Activated naive CD4-positive, alpha-beta T cell treated with anti-CD3 and anti-CD28 coated beads for 36 hours (primary cell): ENCODE measurements at places on chromosomes 16 and 17.

DNA sequence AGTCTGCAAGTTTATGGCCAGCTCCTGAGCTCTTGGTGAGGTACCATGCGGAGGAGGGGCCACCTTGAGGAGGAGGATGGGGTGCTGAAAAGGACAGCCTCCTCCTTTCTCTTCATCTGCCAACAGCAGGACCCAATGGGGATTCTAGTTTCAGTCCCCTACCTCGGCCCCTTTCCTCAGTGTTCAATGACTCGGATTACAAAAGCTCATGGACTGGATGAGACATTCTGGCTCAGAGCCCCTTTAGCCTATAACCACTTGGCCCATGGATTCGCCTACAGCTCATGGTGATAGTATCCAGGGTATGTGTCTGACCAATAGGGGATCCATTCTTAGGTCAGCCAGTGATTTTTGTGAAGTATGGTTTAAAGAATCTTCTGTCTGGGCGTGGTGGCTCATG, 8.5 kb upstream of the PIK3R6 start:
- no peak for DNase-seq

DNA sequence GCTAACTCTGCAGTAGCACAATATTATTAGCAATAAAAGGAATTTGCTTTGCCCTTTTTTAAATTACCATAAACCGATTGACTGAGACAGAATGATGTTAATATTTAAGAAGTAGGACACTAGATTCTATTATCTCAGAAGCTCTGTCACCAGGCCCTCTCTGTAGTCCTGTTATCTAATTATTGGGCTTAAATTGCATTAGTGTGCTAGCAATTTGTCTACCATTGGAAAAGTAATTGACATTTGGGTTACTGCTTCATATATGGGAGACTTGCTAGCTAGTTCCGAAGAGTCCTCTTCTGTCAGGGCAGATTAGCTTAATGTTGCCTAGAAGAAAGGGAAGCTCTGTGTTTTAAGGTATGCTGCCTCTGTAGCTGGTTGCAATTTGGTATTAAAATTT, 1107.3 kb upstream of the EEF2KMT start:
- no peak for DNase-seq

- no peak for DNase-seq
Measured at GRCh38 chr17:52025236-52025635, 133.3 kb downstream of the CA10 start.

DNA sequence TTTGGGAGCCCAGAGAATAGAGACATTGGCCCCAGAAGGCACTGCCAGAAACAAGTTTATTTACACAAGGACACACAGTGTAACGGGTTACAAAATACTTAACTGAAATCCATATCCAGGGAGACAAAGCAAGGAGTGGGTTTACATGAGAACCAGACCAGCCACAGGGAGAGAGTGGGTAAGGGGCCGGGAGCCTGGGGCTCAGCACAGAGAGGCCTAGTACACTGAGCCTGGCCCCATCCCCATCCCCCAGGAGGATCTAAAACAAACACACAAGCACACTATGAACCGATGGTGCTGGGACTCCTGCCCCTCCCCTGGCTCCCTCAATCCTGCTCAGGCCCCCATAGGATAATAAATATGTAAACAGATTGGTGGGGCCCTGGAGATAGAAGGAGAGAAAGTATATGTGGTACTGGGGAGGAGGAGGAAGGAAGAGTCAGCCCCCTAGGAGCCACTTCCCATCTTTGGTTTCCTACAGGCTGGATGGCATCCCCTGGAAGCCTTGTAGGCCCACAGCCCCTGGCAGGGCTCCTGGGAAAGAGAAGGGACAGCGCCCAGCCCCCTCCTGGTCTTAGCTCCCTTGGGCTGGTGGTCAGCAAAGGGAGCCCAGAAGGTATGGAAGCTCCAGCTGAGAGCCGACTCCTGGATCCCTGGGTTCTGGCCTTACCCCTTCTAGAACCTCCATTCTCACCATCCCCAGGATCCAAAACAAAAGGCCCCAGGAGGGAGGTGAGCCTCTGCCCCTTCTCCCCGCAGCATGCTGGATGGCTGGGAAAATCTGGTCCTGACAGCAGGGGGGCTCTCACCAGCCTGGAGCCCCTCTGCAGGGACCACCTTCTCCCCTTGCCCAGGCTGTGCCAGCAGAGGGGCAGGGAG, 6.4 kb downstream of the G6PC3 start:
- DNase-seq = no peak

DNA sequence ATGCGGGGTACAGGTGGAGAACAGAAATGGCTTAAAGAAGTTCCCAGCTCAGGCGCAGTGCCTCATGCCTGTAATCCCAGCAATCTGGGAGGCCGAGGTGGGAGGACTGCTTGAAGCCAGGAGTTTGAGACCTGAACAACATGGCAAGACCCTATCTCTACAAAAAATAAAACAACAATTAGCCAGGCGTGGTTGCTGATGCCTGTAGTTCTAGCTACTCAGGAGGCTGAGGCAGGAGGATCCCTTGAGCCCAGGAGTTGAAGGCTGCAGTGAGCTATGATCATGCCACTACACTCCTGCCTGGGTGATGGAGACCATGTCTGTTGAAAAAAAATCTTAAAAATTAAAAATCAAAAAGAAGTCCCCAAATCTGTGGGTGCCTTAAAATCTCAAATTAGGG, 228.3 kb upstream of the WSB1 start:
- no peak for DNase-seq

GRCh38 chr17:14197057-14197456, 39.6 kb downstream of the CDRT15 start:
- peak; percentile 49 for DNase-seq

DNA sequence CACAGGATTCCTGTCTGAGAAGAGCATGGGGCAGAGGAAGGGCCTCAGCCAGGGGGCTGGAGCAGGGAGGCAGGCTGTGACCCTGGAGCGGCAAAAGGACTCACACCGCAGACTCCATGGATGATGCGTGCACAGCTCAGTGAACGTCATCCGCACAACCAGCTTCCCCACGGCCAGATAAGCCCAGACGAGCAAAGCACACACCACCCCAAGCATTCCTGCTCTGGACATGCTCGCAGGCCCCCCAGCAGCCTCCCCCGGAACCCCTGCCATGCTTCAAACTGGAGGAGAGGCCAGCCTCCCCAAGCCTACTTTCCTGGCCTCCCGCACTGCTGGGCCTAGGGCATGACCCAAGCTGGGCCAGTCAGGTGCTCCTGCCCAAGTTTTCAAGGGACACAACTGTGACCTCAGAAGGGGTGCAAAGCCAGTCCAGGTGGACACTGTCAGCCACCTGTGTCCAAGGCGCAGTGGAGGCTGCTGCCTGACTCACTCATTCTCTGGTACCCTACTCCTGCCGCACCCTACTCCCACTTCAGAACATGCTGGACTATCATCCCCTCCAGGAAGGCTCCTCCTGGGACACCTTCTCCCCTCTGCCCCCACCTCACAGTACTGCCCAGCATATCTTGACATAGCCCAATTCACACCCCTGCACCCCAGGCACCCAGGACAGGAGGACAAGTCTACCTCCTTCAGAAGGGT, 4.8 kb downstream of the BCAR1 start:
- DNase-seq = no peak

DNA sequence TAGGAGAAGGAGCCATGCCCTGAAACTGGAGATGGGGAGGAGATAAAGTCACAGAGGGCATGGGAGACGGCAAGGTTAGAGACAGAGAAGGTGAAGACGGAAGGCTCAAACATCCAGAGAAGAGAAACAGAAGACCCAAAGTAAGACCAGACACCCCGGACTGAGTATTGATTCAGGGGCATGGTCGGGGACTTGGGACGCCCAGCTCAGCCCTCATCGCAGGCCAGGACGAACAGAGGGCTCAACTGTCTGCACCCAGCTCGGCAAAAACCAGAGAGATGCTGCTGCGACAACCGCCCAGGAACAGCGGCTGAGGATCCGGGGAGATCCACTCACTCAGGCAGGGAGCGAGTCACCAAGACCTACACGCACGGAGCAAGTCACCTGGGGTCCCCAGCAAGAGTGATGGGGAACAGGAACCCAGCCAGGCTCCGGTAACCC, 999 bp downstream of the XYLT1 start:
- DNase-seq = peak; percentile 62

GRCh38 chr16:53094013-53094630, 39.3 kb downstream of the CHD9 start:
- DNase-seq = peak; percentile 14

- DNase-seq = no peak
Measured at GRCh38 chr16:54080524-54081008, 206.0 kb downstream of the IRX3 start.

DNA sequence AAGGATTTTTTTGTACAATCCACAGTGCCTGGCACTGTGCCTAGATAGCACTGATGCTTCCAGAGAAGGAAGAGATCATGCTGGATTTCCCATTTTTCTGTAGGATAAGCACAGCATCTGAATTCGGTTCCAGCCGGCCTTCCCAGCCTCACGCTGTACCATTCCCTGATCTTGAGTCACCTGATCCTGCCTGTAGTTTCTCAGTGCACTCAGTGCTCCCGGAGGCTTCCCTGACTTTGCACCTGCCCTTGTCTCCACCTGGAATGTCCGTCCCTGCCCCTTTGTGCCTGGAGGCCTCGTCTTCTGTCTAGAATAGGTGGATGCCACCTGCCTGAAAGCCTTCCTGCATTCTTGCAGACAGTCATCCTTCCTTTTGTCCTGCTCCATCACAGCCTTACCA, 179.9 kb downstream of the CCDC182 start:
- DNase-seq = no peak
